Thoracic aorta (tissue), 2 donors: ENCODE measurements at places on chromosomes 7 and 10. TPM values are rescaled to one million over a fixed set of nuclear protein-coding genes. Genes with fewer than 3 reads are reported as not detected.

DNA sequence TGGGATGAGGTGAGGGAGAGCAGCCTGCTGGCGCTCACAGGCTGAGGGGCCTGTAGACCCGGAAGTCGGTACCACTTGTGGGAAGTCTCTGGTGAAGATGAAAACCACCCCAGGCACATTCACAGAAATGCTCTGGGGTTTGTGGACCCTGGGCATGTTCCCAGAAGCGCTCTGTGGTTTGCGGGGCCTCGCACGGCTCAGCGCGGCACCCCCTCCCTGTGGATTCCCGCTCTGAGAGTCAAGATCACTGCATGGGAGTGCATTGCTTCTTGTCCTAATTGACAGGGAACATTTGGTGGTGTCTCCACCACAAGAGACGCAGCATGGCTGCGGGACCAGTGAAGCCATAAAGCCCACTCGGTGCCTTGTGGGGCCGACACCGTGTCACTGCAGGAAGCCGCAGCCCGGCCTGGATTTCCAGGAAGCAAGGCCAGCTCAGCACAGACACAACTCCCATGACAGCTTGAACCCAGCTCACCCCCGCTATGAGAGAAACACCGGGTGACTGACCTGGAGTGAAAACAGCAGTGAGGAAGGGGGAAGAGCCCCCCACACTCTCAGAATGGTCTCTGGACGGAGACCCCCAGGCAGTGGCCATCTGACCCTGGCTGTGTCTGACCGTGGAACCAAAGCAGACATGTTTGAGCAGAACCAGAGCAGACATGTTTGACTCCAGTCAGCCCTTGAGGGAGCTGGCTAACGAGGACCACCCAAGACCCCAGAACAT lies 157.2 kb downstream of the PTPRN2 start:
- H3K4me1 ChIP-seq, result peaks cover 13% of the 10 kb centered on the region
- no peak overlapping the region for H3K27ac ChIP-seq

DNA sequence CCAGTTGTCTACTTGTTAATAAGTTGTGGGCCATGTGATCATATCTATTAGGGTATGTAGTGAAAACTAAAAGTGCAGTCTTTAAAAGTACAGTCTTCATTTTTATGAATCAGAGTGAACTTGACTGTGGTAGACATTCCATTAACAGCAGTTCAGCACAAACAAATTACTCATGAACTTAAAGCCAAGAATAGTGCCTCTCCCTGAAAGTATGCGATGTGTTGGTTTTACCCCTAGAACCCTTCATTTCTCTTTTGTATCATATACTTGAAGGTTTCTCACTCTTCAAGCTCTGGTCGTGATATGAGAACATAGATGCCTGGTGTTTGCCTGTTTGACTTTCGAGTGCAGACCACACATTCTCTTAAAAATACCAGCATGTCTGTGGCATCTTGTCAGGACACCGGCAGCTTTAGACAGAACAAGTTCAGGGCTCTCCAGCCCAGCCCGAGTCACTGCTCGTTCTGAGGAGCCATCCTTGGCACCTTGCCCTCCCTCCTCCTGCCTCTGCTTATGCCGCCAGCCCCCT lies 159.3 kb downstream of the LCOR start:
- peak overlapping the region; percentile 31 for H3K4me3 ChIP-seq
- no peaks in the 10 kb centered on the region for H3K27me3 ChIP-seq
- no peaks in the 10 kb centered on the region for H3K36me3 ChIP-seq
- no peak for DNase-seq

DNA sequence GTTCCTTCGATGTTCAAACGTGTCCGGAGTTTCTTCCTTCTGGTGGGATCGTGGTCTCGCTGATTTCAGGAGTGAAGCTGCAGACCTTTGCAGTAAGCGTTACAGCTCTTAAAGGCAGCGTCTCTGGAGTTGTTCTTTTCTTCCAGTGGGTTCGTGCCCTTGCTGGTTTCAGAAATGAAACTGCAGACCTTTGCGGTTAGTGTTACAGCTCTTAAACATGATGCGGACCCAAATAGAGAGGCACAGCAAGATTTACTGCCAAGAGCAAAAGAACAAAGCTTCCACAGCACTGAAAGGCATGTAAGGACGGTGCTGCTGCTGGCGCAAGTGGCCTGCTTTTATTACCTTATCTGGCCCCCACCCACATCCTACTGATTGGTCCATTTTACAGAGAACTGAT lies 931.4 kb downstream of the IPMK start:
- DNase-seq, result no peak
- H3K27me3 ChIP-seq, result no peaks in the 10 kb centered on the region
- H3K4me3 ChIP-seq, result no peak overlapping the region
- H3K27ac ChIP-seq, result no peak overlapping the region

- H3K4me1 ChIP-seq, result peaks cover 75% of the 10 kb centered on the region
- no peaks in the 10 kb centered on the region for H3K36me3 ChIP-seq
- no peak for DNase-seq
- no peaks in the 10 kb centered on the region for H3K27me3 ChIP-seq
- no peak overlapping the region for H3K4me3 ChIP-seq
These were observed 222.3 kb downstream of the LRMDA start for GRCh38 chr10:75653761-75654160.

DNA sequence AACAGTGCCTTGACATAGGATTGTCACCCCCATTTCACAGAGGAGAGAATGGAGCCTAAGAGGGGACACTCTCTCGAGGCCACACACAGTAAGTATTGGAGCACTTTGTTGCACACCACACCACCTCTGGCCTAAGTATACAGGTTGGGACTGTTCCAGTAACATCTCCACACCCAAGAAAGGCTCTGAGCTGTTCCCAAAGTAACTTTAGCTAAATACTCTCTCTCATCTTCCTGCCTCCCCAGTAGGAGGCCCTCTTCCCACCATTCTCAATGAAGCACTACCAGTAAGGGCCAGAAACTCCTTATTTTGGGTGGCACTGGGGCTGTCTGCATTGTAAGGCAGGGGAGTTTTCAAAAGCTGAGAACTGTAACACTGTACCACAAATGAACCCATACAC lies 189.5 kb downstream of the ZNF438 start:
- no peaks in the 10 kb centered on the region for H3K27me3 ChIP-seq
- DNase-seq, result no peak
- H3K4me3 ChIP-seq, result no peak overlapping the region
- H3K27ac ChIP-seq, result no peak overlapping the region
- no peaks in the 10 kb centered on the region for H3K36me3 ChIP-seq
- peaks cover 23% of the 10 kb centered on the region for H3K4me1 ChIP-seq

- no peak overlapping the region for H3K4me3 ChIP-seq
- no peaks in the 10 kb centered on the region for H3K36me3 ChIP-seq
- H3K27me3 ChIP-seq, result no peaks in the 10 kb centered on the region
- H3K27ac ChIP-seq, result no peak overlapping the region
These were observed 311.6 kb downstream of the PCLO start for GRCh38 chr7:82851121-82851520.

DNA sequence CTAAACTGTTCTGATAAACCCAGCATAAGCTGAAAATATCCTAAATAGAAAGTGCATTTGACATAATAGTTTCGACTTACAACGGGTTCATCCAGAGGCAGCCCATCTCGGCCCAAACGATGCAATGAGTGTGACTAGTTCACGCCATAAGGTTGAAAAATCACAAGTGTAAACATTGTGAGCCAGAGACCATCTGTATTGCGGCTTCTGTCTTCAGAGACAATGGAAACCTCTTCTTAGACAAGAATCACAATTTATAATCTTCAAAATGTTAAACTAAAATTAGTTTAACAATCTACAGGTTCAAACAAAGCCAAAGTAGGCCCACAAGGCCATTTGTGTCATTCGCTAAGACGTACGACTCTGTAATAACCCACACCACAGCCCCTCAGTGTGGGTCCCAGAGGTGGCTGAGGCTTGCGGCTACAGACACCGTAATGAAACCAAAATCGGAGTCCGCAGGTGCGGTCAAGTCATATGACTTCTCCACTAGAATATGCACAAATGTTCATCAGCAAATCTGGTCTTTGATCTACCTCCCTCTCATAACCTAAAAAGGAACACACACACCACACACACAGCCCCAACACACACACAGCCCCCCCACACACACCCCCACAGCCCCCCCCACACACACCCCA lies 81.8 kb downstream of the DIP2C start:
- no peak for DNase-seq
- H3K27me3 ChIP-seq, result no peaks in the 10 kb centered on the region
- no peak overlapping the region for H3K27ac ChIP-seq
- H3K4me1 ChIP-seq, result peaks cover 3% of the 10 kb centered on the region
- H3K36me3 ChIP-seq, result no peaks in the 10 kb centered on the region

GRCh38 chr7:11591943-11592342 lies 240.1 kb downstream of the THSD7A start:
- no peak for DNase-seq
- no peaks in the 10 kb centered on the region for H3K36me3 ChIP-seq
- H3K27ac ChIP-seq, result no peak overlapping the region
- H3K4me1 ChIP-seq, result no peaks in the 10 kb centered on the region

DNA sequence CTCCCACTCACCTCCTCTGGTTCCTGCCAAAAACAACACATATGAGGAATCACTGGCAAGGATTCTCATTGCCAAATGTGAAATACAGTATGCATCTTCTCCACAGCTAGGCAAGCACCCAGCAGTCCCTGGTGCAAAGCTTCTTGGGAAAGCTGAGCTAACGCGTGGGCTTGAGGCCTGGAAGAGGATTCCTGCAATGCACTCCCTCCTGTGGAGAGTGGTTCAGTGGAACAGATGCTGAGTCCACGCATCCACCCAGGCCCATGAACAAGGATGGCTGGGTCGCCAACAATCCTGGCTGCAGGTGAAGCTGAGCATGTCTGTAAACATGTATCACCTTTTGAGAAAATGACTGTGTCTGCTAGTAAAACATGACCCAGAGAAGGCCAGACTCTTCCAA lies 113.2 kb upstream of the CHST15 start:
- no peak for DNase-seq
- H3K4me1 ChIP-seq, result no peaks in the 10 kb centered on the region
- H3K36me3 ChIP-seq, result no peaks in the 10 kb centered on the region
- no peak overlapping the region for H3K27ac ChIP-seq
- H3K4me3 ChIP-seq, result no peak overlapping the region
- H3K27me3 ChIP-seq, result no peaks in the 10 kb centered on the region

- peak overlapping the region; percentile 97 for H3K27ac ChIP-seq
- H3K4me1 ChIP-seq, result peaks cover 52% of the 10 kb centered on the region
- no peak for DNase-seq
- H3K27me3 ChIP-seq, result no peaks in the 10 kb centered on the region
- H3K36me3 ChIP-seq, result no peaks in the 10 kb centered on the region
- no peak overlapping the region for H3K4me3 ChIP-seq
These were observed 68.3 kb downstream of the PWWP2B start for GRCh38 chr10:132465193-132465888.

DNA sequence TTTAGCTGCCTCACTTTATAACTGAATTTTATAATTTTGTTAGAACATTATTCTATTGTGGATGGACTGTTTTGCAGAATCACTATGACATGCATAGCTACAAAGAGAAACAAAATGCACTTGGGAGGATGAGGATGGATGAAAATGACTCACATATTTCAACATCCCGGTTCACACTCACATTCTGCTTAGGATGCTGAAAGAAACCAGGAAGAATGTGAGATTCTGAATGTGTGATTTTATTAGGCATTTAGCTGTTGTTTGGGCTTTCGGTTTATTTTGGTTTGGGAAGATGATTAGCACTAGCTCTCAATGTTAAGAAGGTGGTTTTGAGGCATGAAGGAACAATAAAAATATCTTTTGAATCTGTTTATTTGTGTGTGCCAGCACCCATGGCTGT lies 235.5 kb downstream of the SEMA3E start:
- H3K36me3 ChIP-seq, result no peaks in the 10 kb centered on the region
- no peak overlapping the region for H3K27ac ChIP-seq
- no peaks in the 10 kb centered on the region for H3K4me1 ChIP-seq
- DNase-seq, result no peak
- no peaks in the 10 kb centered on the region for H3K27me3 ChIP-seq

- H3K4me1 ChIP-seq, result no peaks in the 10 kb centered on the region
- no peak overlapping the region for H3K4me3 ChIP-seq
- H3K36me3 ChIP-seq, result no peaks in the 10 kb centered on the region
- H3K27ac ChIP-seq, result no peak overlapping the region
- no peaks in the 10 kb centered on the region for H3K27me3 ChIP-seq
- DNase-seq, result no peak
These were observed 8.6 kb upstream of the CALML3 start for GRCh38 chr10:5515948-5516761.

- no peak for DNase-seq
- H3K4me1 ChIP-seq, result no peaks in the 10 kb centered on the region
- H3K4me3 ChIP-seq, result no peak overlapping the region
- H3K27me3 ChIP-seq, result no peaks in the 10 kb centered on the region
These were observed 24.7 kb upstream of the WASL start for GRCh38 chr7:123773481-123773880.

DNA sequence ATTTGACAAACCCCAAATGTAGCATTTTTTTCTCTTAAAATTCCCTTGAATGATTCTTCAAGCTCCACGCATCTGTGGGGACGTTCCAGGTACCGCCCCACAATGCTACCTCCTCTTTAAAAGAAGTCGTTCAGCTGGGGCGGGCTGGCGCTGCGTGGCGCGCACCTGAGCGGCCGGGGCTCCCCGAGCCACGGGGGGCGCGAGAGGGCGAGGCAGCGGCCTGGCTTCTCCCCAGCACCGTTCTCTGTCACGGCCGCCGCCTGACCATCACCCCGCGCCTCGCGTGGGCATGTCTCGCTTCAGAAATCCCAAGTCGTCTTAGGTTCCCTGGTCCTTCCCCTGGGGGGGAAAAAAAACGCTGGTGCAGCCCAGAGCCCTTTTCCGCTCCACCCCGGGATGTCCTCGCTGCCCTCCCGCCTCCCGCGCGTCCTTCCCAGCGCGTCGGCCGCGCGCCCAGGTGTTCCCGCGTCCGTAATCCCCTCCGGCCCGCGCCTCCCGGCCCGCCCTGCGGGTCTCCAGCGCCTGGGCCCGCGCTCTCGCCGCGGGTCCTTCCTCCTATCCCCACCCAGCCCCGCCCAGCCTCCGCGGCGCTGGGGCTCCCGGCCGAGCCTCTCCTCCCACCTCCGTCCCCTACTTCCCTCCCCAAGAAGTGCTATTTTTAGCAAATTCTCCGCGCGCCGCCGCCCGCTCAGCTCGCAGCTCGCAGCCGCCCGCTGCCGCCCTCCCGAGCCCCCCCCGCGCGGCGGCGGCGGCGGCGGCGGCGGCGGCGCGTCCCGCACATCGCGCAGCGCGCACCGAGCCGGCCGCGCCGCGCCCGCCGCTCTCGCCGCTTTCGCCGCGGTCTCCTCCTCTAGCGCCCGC lies 58.7 kb upstream of the PRPS1L1 start:
- peak overlapping the region; percentile 81 for H3K4me3 ChIP-seq
- DNase-seq, result no peak
- H3K4me1 ChIP-seq, result peaks cover 3% of the 10 kb centered on the region
- no peaks in the 10 kb centered on the region for H3K36me3 ChIP-seq
- peak overlapping the region; percentile 52 for H3K27ac ChIP-seq
- H3K27me3 ChIP-seq, result no peaks in the 10 kb centered on the region

Gene GRID2IP
- 0.35 TPM for total RNA-seq

Gene ARMH3
- 21.1 TPM for total RNA-seq

Gene DDC
- not detected for total RNA-seq

Gene SPDYE16
- 0.28 TPM for total RNA-seq

Gene POLR2J2
- 3.4 TPM for total RNA-seq

Gene PCLO
- 0.78 TPM for total RNA-seq
